GM12864 (cell line): ENCODE measurements at places on chromosomes 7 and 10.

- no peak for DNase-seq
Measured at GRCh38 chr10:130926442-130926841, 385.1 kb downstream of the TCERG1L start.

DNA sequence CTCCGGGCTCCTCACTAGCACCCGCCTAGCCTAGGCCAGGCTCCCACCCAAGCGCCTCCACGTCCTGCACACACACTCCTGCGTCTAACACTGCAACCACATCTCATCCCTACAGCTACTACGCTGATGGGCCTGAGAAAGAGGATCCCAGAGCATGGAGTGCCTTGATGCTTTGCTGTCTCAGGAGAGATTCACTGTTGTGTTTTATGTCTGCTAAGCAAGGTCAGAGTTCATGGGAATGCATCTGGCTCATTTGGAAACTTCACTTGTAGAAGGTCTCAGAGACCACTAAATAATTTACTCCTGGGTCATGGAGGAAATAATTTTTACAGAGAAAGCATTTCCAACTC, 88.7 kb downstream of the SLIT1 start:
- no peak for DNase-seq

DNA sequence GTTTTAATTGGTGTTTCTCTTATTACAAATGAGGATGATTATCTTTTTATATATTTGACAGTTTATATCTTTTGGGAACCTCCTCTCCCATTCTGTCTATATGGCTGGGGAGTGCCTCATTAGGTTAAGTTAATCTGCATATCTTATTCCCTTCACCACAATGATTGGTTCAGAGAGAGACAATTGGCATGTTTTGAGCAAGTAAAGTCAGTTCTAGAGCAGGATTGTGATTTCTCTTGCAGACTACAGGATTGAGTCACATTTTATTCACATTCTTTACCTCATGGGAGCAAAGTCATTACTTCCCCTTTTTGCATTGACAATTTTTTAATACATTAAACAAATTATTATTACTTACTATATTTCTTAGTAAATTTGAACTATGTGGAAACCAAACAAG, 345.6 kb downstream of the MDFIC start:
- DNase-seq = no peak

- DNase-seq = no peak
Measured at GRCh38 chr7:98657736-98658135, 40.7 kb downstream of the NPTX2 start.

GRCh38 chr7:40401406-40401805, 266.6 kb downstream of the SUGCT start:
- no peak for DNase-seq

GRCh38 chr7:5701085-5701914, 80.2 kb downstream of the RNF216 start:
- DNase-seq = peak; percentile 72

- DNase-seq = no peak
Measured at GRCh38 chr7:157676456-157677255, 339.9 kb downstream of the DNAJB6 start.

DNA sequence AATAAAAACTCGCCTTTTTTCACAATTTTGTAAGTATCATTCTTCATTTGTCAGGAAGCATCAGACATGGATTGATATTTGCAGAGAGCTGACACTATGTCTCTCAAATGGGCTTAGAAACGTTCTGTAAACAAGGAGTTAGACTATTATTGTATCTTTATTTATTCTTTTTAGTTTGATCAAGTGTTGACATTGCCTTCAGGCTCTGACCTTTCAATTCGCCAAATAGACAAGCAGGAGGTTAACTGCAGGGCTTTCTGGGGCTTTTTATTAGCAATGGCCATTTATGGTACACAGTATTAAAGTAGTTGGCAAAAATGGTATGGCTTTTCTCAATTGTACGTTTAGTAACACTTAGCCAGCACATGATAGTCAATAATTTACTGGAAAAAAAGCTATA, 221.7 kb downstream of the ZWINT start:
- DNase-seq = no peak

DNA sequence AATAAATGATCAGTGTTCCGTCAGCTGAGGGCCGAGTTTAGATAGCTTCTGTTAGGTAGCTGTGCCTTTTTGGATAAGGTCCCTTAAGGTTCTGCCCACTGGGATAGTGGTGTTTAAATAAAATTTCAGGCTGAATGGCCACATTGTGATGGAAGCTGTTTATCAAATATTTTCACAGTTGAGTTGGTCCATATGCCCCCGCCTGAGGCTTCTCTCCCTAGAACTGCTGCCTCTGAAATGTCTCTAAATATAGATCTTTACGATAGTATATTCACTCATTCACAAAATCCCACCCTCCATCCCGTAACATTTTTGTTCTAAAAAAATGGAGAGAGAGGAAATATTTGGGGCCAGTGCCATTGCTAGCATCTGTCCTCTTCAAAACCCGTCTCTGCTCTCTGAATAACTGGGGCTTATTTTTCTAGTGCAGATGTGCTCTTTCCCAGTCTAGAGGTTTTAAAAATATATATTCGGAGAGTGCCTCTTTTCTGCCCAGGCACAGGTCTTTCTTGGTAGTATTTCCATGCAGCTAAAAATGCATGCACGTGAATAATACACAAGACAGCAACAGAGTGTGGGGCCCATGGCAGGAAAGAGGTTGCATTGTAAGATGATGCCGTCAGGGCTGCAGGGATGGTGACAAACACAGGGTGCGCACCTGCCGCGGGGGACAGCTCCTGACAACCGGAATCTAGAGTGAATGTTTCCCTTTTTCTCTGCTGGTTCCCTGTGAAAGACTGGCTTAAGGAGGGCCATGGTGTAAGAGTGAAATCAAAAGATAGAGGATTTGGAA, 105.4 kb upstream of the BTBD16 start:
- no peak for DNase-seq
